GM12892 (cell line): ENCODE measurements at places on chromosomes 11 and 22.

DNA sequence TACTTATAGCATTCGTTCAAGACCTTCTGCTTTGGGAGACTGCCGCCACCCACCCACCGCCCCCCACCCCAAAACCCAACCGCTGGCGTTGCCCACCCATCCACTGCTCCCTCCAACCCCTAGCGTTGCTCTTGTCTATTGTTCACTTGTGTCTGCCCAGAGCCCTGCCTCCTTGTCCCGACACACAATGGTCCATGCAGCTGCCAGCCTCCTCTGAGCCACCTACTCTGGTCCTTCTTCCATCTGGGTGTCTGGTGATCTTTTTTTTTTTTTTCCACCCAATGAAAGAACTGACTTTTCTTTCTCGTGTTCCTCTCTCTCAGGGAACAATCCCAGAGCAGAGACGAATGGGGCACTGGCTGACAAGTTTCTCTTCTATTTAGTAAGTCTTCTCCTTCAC, 256.0 kb upstream of the SESN3 start:
- no peak for DNase-seq

DNA sequence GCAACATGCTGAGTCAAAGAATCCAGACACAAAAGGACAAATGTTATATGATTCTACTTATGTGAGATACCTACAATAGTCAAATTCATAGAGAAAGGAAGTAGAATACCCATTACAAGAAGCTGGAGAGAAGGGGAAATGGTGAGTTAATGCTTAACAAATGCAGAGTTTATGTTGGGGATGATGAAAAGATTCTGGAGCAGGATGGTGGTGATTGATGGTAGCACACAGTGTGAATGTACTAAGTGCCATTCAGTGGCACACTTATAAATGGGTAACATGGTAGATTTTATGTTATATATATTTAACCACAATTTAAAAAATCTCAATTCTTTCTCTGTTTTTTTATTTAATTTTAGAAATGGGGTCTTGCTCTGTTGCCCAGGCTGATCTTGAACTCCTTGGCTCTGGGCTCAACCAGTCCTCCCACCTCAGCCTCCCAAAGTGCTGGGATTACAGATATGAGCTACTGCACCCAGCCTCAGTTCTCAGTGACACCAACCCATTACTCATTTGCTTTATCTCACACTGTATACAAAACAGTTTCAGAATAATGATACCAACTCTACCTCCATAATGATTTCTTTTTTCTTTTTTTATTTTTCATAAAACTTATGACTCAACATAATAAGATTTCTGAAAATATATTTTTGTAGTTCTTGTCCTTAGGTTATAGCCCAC, 9.6 kb upstream of the RELA start:
- DNase-seq = no peak

- DNase-seq = no peak
Measured at GRCh38 chr11:9600644-9601036, 27.2 kb downstream of the WEE1 start.

DNA sequence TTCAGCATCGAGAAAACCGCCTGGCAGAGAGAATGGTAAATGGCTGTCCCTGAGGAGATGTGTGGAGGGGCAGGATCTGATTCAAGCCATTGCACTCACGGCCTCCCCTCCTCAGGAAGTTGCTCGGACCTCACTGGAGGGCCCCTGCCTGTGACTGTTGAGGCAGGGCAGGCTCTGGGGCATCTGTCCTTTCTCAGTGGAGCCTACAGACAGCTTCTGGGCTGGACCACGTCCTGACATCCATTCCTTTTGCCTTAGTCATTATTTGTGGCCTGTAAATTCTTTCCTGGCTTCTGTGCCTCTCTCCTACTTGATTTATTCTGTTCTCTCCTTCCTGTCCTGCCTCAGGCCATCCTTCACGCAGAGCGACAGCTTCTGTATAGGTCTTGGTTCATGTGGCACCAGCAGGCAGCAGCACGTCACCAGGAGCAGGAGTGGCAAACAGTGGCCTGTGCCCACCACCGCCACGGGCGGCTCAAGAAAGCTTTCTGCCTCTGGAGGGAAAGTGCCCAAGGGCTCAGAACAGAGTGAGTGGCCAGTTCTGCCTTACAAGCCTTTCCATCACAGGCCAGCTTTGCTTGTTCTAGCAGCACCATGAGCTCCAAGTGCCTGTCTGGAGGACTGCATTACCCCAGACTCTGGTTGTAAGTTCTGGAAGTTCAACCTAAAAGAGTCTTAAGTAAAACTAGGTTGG, 59.6 kb downstream of the PISD start:
- no peak for DNase-seq

DNA sequence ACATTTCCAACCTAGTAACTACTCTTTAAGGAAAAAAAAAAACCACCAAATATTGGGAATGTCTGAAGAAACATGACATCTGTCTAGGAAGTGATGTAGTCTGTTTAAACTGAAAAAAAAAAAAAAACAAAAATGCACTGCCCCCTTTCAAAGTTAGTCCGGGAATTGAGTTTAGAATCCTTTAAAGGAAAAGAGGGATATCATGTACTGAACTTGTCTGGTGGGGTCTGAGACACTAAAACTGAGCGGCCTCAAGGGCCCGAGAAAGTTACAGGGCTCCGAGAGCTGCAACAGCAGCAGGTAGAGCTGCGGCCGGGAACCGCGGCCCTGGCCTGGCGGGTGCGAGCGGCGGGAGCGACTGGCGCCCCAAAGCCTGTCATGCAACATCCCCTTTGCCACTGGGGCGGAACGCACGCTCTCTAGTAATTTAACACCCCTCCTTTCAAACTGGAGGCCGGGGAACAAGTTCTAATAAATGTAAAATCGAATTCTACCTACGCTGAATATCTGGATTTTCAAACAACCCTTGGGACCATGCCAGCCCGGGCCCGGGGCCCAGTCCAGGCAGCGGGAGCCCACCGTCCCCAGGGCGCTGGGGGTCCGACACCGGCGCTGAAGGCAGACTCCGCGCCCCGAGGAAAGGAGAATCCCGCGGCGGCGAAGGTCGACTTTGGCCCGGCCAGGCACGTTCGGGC, 736 bp downstream of the RDX start:
- peak; percentile 67 for DNase-seq

GRCh38 chr11:2667940-2668339, 31.9 kb downstream of the KCNQ1OT1 start:
- DNase-seq = no peak
